ENCODE measurements at places on chromosomes 2 and 18.

- DNase-seq: no peak
These were observed 108.7 kb downstream of the ZBTB7C start for GRCh38 chr18:48300463-48300961.

DNA sequence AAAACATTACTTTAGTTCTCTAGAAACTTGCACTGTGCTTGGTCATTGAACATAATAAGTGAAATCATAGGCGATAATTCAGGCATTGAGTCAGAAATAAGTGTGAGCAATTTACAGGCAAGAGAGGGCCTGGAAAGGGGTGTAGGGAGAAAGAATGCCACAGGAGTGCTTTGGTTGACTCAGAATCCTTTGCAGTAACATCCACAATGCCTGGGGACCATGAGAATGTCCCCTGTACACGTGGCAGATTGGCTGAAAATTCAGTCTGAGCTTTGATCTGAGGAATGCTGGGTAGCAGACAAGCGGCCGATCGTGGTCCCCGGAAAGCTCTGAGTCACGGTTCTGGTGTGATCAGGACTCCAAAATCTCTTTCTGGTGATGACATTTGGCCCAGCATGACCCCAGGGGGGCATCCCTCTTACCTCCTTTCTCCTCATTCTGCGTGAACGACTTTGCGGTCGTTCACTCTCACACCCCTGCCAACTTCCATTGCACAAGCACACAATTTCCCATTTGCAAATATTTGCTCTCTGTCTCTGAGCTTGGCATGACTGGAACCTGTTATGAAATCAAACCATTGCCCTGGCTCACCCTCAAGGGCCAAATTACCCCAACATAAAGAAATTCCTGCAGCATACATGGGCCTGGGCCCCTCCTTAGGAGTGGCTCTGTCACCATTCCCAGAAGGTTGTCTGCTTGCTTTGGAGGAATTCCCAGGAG, 305.0 kb upstream of the EPAS1 start:
- DNase-seq: no peak

- peak; percentile 14 for DNase-seq
These were observed 19.5 kb downstream of the SLC25A52 start for GRCh38 chr18:31741097-31741735.

DNA sequence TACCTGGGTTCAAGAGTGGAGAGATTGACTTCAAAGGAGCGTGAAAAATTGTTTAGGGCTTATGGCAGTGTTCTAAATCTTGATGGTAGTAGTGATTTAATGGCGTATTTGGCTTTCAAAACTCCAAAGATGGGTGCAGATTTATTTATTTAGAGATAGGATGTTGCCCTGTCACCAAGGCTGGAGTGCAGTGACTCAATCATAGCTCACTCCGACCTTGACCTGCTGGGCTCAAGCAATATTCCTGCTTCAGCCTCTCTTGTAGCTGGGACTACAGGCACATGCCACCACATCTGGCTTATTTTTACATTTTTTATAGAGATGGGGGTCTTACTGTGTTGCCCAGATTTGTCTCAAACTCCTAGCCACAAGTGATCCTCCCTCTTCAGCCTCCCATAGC, 52.5 kb downstream of the FAM117B start:
- DNase-seq: no peak

- DNase-seq: no peak
These were observed 8.9 kb upstream of the ID2 start for GRCh38 chr2:8672940-8673339.

DNA sequence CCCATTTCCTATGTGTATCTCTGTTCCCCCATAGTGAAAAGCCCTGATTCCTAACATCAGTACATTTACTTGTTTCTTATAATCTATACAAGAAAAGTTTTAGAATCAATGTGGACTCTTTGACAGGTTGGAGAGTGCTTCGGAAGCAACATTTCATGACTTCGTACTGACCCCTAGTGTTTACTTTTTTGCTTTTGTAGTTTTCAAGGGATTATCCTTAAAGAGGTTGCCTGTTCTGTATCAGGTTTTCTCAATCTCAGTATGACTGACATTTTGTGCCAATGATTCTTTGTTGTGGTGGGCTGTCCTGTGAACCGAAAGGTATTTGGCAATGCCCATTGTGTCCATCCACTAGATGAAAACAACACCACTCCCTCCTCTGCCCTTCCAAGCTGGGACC, 43.3 kb upstream of the SERPINB2 start:
- DNase-seq: no peak

DNA sequence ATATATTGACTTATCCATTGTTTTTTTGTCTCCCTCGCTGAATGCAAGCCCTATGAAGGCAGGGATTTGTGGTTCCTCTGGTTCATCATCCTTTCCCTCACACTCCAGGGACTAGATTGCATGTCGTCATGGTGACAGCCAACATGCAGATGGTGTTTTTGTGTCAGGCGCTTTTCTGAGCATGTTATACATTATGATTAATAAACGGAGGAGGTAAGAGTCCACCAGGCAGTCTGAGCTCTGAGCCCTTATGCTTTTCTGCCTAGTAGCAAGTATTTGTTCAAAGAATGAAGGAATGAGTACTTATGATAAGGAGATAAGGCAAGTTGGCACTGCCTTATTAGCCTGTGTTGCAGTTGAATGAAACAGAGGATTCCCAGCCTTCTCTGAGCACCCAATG, 181.6 kb downstream of the MGAT5 start:
- no peak for DNase-seq

- no peak for DNase-seq
These were observed 889.5 kb downstream of the EPHA4 start for GRCh38 chr2:220682616-220683015.

- DNase-seq: no peak
These were observed 94.1 kb downstream of the WDSUB1 start for GRCh38 chr2:159192371-159192918.

- DNase-seq: no peak
These were observed 128.0 kb upstream of the CD302 start for GRCh38 chr2:159925975-159926374.

- no peak for DNase-seq
These were observed 137.0 kb downstream of the DNAH6 start for GRCh38 chr2:84653302-84653701.

GRCh38 chr18:23228102-23229061, 93.1 kb downstream of the CABLES1 start:
- no peak for DNase-seq

DNA sequence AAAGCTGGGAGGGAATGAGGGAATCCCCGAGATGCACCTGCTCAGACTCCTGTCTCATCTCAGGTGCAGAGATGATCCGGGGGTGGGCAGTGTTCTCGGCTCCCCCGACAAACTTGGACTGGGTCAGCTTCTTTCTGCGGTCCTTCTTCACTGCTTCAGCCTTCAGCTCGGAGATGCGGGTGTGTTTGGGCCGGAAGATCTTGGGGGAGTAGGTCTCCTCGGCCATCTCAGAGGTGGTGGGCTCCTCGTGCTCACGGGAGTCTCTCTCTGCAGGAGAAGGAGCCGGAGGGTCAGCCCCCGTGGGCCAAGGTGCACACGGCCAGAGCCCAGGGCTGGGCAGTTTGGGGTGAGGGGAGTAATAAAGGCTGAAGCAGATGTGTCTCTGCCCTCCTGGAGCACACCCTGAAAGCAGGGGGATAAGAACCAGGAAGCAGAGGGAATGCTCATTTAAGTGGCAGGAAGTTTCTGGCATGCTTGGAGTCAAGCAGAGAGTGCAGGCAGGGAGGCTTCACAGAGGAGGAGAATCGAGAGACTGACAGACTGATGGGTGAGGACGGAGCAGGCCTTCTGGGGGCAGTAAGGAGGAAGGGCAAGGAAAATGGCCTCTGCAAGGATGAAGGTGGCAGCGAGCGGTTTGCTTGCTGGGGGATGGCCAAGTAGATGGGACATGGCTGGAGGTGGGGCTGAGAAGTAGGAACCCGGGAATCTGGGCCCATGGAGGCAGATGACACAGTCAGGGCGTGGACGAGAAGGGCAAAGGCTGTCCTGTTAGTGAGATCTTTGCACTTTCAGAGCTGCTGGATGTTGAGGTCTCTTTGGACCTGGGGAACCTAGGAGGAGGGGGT, 16.3 kb downstream of the IGFBP5 start:
- DNase-seq: no peak

DNA sequence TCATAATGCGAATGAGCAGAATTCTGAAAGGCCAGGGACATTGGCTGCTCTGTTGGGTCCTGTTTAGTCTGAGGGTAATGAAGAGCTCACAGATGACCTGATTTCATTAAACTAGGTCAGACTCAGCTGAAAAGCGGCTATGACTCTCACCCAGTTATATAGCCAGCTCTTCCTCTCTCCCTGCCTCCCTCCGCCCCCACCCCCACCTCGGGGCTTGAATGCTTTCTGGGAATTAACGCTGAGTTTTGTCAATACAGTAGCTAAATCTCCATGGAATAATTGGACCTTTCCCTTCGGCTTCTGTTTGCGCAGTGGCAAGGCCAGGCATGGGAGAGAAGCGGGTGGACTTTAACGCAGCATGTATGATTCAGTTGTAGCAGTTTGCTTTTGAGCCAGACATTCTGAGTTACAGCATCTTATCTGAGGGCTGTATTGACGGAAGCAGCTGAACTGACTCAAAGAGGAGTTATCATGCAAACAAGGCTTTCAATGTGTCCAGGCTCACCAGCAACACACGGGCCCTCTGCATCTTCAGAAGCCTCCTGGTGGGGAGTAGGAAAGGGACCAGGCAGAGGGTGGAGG, 110.6 kb downstream of the MYCN start:
- no peak for DNase-seq

- no peak for DNase-seq
These were observed 784.8 kb upstream of the KLHL29 start for GRCh38 chr2:22600156-22600555.

DNA sequence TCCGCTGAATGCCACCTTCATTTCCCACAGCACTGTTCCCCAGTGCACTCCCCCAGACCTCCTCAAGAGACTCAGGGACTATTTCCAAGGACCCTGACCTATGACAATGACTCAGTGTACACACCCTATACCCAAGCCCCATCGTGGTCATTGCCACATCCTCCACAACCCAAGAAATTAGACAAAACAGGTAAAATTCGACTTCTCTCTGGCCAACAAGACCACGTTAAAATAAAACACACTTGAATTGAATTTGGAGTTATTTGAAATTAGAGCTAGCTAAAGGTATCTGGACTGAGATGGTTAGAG, 126.4 kb upstream of the NCK2 start:
- DNase-seq: no peak

DNA sequence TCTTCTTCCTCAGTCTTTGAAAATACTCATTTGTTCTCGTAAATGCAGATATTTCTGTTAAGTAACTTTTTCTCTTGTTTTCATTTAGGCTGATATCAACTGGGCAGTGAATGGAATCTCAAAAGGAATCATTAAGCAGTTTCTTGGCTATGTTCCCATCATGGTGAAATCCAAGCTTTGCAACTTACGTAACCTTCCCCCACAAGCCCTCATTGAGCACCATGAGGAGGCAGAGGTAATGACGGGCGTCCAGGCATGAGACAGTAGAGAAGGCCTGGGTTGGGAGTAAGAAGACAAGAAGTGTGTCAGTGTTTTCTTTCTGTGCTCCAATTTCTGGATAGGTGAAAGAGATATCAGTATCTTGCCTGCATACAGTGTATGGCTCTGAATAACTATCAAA, 5.1 kb downstream of the POLR1B start:
- DNase-seq: no peak

DNA sequence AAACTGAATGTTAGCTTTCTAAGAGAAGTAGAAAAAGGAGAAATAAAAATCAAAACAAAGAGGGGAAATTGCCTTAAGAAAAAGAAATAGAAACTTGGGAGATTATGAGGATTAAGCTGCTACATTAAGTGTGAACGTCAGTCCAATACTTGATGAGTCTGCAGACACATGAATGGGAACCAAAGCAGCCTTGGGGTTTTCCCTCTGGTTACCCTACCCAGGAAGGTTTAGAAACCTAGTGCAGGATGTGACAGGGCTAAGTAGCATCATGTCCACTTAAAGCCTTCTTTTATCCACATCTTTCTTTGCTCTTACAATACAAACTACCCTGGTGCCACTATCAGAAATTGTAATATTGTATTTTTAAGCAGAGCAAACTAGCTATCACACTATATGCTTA, 22.3 kb downstream of the SLC35F5 start:
- DNase-seq: no peak

DNA sequence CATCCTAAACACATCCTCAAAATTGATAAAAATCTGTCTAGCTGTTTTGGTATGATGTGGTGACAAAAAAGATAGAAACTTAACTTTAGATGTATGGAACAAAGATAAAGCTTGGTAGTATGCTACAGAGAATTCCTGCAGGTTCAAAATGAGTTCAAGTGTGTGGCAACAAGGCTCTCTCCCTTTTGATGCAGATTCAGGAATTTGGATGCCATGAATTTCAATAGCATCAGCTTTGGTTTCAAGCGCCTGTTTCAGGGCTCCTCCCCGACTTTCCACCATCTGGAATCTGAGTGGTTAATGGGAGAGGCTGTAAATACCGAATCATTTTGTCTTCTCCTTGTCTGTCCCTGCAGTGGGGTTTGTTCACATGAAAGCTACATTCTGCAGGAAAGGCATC, 180.6 kb downstream of the MTX2 start:
- no peak for DNase-seq

GRCh38 chr2:136134126-136134525, 16.2 kb upstream of the CXCR4 start:
- no peak for DNase-seq

- no peak for DNase-seq
These were observed 100.2 kb upstream of the SULT1C3 start for GRCh38 chr2:108139521-108139920.

- no peak for DNase-seq
These were observed 162.7 kb upstream of the ID2 start for GRCh38 chr2:8518979-8519668.

- DNase-seq: no peak
These were observed 1.5 kb downstream of the KIF1A start for GRCh38 chr2:240818293-240819125.

- DNase-seq: no peak
These were observed 5.0 kb upstream of the SMAD2 start for GRCh38 chr18:47935321-47936055.

DNA sequence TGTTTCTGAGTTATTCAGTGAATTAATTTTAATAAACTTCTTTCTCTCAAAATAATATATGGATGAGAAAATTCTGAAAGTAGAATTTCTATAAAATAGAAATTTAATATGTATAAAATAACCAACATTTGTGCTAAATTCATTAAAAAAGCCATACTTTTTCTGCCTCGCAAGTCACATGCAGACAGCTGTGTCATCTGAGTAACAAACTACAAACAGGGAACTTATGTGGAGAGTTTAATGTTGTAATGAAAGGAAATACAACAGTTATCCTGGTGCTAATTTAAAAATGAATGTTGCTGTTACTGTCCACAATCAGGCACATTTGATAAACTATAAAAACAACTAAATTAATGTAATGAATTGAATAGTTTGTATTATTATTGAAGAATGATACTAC, 22.2 kb downstream of the RMDN2 start:
- DNase-seq: no peak

- DNase-seq: no peak
These were observed 894 bp upstream of the GCC2 start for GRCh38 chr2:108447947-108448677.
